Retina (tissue), 1 donor: ENCODE measurements at places on chromosomes 3 and 15.
A peak's percentile ranks its signal among the peaks of the same experiment; 100 is the strongest.

GRCh38 chr3:156497326-156497725 lies 57.6 kb downstream of the SSR3 start:
- no peak for DNase-seq

DNA sequence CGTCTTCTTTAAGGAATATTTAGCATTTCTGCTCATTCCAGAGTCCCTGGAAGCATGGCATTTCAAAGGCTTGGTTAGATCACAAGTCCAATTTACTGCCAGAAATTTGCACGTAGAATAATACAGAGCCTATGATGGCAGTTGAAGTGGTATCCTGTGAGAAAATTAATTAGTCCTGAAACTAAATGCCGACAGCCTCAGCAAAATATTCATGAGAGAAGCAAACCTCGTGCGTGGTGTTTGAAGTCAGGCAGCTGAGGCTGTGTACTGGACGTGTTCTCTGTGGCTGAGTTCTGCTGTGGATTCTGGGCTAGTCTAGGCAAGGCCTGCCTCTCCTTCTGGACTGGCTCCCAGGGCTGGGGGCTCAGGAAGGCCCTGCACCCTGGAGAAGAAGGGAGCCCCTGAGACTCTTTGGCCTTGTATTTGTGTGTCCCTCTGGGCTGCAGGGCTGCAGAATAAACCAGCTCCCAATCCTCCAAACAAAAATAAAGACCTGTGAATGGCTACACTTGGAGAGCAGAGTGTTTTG lies 106.6 kb downstream of the APBA2 start:
- no peak for DNase-seq

- peak; percentile 55 for DNase-seq
Measured at GRCh38 chr3:69161587-69162307, 39.4 kb upstream of the LMOD3 start.

DNA sequence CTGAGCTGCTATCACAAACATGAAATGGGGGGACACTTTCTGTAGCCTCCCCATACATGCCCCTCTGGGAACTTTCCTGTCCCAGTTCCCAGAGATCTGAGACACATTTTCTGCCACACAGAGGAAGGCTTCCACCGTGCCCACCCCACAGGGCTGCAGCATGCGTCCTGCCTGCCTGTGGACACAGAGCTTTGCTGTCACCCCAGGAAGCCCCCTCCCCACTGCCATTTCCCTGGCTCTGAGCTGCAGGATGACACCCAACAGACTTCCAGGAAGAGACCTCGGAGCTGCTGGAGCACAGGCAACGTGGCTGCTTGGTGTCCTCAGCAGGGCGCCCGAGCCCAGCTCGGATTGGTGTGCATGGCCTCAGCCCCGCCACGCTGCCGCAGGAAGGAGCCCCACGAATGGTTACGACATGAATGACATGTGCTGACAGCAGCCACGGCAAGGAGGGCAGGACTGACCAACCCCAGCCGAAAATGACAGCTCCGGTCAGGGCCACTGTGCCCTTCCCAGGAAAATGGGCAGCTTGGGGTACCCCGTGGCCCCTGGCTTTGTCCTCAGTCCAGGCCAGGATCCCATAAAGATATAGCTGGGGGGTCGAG lies 81.3 kb downstream of the VGLL4 start:
- DNase-seq = no peak

DNA sequence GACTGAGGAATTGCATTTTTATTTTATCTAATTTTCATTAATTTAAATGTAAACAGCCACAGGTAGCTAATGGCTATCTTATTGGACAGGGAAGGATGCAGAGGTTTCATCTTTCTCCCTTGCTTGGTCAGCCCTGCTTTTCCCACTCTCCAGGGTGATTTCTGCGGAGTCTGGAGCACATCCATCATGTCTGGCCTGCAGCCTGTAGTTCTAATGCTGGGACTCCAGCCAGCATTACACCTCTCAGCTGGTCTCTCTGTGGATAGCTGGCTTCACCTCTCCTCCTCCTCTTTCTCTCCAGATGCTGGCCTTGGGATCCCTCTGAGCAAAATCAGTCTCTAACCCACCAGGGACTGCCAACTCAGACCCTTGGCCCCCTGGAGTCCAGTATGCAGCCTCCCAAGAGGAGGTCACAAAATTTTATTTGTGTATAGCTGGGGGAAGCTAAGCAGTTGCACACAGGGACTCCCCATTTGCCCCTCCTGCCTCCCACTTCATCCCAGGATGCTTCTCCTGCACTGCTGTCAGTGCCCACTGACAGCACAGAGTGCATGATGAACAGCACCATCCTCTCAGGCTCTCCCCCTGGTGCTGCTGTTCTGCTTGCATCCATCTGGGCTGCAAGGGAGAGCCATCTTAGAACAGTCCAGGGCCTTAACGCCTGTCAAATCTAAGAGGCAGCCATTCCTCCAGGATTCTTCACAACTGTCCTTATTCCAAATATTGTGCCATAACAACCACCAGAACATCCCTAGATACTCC lies 1.7 kb downstream of the BFSP2 start:
- DNase-seq = no peak
